ENCODE measurements at places on chromosomes 7 and 10. TPM values are rescaled to one million over a fixed set of nuclear protein-coding genes. Genes with fewer than 3 reads are reported as not detected.

Gene SNCG
- total RNA-seq = 21.4 TPM

Gene FBXO24
- total RNA-seq = 0.27 TPM

Gene CALY
- not detected for total RNA-seq

Gene DENND2A
- not detected for total RNA-seq

Gene NUTM2E
- not detected for total RNA-seq

Gene SPDYE6
- not detected for total RNA-seq

Gene ZNF316
- 11.1 TPM for total RNA-seq

Gene PTER
- total RNA-seq = 22.3 TPM

Gene XRCC2
- 17.3 TPM for total RNA-seq

Gene FAM170B
- not detected for total RNA-seq

Gene STEAP1B
- 112 TPM for total RNA-seq
